CD8-positive, alpha-beta T cell (primary cell): ENCODE measurements at places on chromosomes 12 and 14.

- no peak for DNase-seq
These were observed 138.9 kb downstream of the GPR65 start for GRCh38 chr14:88143810-88144209.

- DNase-seq = no peak
These were observed 70.8 kb downstream of the SRGAP1 start for GRCh38 chr12:63915105-63915800.

GRCh38 chr12:1591034-1591433, 3.3 kb downstream of the FBXL14 start:
- DNase-seq = no peak

- no peak for DNase-seq
These were observed 504.9 kb downstream of the VRK1 start for GRCh38 chr14:97301931-97302559.

DNA sequence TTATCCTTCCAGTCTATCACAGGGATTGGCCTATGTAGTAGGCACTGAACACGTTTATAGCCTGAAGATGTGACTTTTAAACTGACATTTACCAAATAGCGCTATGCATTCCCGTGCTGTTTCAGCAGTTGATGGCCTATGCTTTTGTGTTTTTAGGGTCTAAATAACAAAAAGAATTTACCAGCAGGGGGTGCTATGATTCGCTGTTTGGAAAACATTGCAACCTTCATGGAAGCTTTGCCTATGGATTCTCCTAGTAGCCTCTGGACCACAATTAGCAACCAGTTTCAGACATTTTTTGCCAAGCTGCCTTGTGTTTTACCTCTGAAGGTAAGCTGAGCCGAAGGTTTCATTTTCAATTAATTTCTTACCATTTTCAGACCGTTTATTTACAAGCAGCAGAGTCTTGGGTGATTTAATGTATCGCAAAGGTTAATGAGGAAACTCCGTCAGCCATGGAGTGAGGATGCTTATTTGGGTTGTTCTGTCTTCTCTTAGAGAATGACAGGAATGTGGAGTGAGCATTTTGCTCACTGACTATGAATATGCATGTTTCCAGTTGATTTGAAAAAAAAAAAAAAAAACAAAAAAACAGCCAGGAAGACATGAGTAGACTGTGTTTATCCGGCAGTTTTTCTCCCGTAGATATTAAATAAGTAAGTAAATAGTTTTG, 133.1 kb downstream of the PRIMA1 start:
- no peak for DNase-seq

DNA sequence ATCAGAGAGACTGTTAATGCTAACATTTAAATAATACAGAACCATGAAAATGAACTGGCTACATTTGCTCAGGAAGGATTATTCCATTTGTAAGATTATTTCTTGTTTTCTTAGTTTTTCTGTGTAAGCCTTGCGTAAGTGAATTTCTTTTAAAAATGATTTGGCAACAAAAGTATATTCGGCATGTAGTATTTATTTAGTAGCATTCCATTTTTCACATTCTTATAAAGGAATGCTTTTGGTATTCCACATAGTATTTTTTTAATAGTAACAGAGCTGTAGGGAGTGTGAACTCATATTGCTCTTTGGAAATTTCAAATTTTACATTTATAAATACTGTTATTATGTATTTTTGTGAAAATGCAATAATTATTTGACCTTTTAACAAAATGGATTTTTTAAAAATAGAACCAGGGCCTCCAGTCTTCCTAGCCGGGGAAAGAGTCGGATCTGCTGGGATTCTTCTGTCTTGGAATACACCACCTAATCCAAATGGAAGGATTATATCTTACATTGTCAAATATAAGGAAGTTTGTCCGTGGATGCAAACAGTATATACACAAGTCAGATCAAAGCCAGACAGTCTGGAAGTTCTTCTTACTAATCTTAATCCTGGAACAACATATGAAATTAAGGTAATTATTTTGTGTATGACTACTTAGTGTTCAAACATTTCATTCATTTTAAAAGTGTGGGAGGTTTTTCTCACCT, 1.2 kb downstream of the PTPRQ start:
- no peak for DNase-seq

DNA sequence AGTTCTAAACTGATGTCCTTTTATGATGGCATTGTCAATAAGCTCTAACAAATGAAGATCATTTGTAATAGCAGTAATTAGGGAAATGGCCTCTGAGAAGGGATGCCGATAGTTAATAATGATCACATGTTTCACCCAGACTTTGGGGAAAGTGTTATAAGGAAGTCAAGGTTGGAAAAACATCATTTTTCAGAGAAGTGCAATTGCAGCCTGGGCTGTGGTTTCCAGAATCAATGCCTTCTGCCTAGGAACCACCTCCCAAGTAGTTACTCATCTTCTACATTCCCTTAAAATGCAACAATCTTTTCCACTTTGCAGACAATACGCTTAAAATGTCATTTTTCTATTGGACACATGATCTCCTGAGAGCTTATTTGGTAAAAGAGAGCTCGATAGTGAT, 879 bp downstream of the EDDM3A start:
- no peak for DNase-seq

GRCh38 chr12:108371801-108372344, 32.8 kb upstream of the CMKLR1 start:
- DNase-seq = no peak

DNA sequence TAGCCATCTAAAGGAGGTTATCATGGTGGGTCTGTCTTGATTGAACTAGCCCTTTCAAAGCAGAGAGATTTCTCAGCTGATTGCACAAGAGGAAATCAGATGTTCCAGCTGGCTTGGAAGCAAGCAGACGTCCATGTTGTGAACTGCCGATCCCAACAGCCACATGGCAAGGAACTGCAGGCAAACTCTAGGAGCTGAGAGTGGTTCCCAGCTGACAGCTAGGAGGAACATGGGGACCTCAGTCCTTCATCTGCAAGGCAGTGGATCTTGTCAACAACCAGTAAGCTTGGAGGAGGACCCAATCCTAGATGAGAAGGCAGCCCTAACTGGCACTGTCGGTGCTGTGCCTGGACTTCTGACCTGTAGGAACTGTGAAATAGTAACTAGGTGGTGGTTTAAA, 7.7 kb downstream of the ACVR1B start:
- DNase-seq = no peak

GRCh38 chr12:73678335-73678734, 859.3 kb upstream of the ATXN7L3B start:
- no peak for DNase-seq

- DNase-seq = no peak
These were observed 39.5 kb upstream of the USP44 start for GRCh38 chr12:95590775-95591174.

DNA sequence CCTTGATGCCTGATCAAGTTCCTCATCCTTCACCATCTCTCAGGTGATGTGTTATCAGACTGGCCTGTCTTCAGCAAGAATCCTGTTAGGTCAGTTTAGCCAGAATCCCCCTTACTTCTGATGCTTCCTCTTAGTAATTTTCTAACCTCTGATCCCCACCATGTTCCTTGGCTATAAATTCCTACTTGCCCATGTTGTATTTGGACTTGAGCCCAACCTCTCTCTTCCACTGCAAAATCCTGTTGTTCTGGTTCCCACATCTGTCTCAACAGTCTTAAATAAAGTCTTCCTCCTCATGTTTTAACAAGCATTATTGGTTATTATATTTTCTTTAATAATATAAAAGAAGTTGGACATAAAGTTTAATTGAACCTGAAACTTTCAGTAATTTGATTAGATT, 987.8 kb upstream of the USP15 start:
- no peak for DNase-seq

- no peak for DNase-seq
These were observed 29.4 kb upstream of the PLD4 start for GRCh38 chr14:104895207-104895785.

- DNase-seq = no peak
These were observed 16.8 kb downstream of the PELI2 start for GRCh38 chr14:56135001-56135400.

DNA sequence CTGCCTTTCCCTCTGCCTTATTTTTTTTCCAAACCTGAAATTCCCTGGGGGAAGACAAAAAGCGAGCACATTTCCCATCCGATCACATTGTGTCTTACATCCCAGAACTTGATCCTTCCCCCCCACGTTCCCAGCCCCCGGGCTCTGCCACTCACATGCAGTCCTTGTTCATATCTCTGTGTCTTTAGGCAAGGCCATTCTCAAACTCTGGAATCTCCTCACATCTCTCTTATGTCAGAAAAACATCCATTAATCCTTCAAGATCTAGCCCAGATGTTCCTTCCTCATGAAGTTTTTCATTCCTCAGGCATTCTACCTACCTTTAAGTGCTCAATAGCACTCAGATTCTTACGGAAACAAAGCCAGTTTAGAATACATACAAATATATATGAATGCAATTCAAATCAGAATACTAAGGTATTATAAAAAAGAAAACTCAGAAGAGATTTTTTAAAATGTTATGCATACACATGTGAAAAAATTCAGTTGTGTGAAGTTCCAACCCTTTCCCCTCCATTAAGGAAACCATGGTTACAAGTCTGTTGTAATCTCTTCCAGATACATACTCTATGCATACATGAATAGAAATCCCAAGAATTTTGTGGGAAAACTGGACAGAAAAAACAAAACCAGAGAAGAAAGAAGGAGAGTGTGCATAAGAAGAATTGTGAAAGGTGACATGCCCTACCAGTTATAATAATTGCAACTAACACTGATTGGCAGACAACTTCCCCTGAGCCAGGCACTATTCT, 120.3 kb downstream of the SLC38A1 start:
- DNase-seq = no peak

- no peak for DNase-seq
These were observed 219.2 kb upstream of the SSTR1 start for GRCh38 chr14:37988472-37988871.

- DNase-seq = no peak
These were observed 381.6 kb downstream of the VRK1 start for GRCh38 chr14:97178781-97179180.

- no peak for DNase-seq
These were observed 139.2 kb downstream of the RASSF9 start for GRCh38 chr12:85697003-85697402.

DNA sequence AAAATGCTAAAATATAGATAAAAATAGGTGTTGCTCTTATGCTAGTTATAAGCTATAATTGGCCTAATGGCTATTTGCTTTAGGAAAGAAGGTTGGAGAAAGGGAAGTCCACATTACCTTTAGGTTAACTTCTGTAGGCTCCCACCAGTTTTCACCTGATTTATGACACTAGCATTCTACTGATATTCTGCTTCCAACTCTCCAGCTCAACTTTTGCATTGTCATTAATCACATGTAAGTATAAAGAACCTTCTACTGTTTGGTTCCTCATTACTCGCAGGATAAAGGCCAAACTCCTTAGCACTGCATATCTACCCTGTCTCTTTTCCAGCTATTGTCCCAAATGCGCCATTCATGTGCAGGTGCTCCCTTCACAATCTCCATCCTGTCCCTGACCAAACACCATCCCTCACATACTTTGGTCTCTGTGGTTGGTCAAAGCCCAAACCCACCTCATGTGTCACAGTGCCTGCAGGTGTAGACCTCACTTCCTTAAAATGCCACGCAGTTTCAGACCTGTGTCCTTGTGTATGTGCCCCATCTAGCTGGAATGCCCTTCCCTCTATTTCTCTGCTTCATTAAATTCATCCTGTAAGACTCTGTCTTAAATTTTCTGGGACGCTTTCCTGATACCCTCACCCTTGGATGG, 3.3 kb downstream of the DDHD1 start:
- DNase-seq = no peak

GRCh38 chr12:77339610-77340009, 274.2 kb upstream of the E2F7 start:
- no peak for DNase-seq

GRCh38 chr14:74765721-74766120, 2.6 kb downstream of the YLPM1 start:
- DNase-seq = no peak
